ENCODE measurements at places on chromosomes 7 and 10.

DNA sequence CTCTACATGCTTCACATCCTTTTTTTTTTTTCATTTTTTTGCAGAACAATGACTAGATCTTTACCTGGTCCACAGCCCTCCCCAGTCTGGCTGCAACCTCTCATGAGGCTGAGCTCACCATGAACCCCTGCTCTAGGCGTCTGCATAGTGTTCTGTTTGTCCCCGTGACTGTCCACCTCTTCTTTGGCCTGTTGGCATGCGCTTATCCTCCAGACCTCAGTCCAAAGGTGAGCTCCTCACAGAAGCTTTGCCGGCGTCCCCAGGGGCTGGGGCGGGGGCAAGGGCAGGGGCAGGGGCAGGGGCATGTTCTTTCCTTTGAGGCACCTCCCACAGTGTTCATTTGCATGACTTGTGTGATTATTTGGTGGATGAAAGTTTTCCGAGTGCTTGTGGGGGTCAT is 218.4 kb upstream of the ZNF32 start:
- peaks cover 4% of the 10 kb centered on the region for H3K4me1 ChIP-seq
- peaks cover 4% of the 10 kb centered on the region for H3K27me3 ChIP-seq
- H3K4me3 ChIP-seq: no peak overlapping the region
- no peak for DNase-seq
- no peaks in the 10 kb centered on the region for H3K36me3 ChIP-seq

DNA sequence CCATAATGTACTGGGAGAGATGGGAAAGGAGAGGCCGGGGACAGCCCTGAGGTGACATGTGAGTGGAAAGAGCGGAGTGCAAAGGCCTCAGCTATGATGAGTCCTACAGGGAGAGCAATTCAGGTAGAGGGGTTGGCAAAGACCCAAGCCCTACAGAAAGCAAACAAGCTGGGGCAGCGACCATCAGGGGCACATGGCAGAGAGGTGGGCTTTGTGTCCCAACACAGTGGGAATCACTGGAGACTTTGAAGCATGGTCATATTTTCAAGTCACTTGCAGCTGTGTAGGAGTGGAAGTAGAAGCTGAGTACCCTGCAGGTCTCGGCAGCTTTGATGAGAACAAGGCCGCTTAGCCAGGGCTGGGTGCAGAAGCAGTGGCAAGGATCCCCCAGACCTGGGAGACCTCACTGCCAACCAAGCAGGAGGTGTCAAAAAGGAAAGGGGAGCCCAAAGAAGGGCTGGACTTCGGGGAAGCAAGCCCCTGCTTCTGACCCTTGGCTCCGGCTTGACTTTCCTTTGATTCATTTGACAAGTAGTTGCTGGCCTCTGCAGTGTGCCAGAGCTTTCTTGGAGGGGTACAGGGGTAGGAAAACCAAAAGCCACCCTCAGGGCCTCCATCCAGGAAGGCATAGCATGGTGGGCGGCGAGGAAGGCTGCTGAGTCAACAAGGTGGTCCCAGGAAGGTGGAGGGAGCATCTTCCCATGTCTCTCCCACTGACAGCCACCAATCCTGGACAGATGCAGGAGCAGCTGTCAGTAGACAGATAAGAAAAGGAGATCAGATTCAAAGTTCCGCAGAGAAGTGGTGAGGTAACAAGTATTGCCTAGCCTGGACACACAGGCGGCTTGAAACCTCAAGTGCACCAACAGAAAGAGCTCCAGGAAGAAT is 1.9 kb upstream of the PGAM2 start:
- peaks cover 8% of the 10 kb centered on the region for H3K36me3 ChIP-seq
- no peak overlapping the region for H3K4me3 ChIP-seq
- H3K4me1 ChIP-seq: peaks cover 11% of the 10 kb centered on the region

- H3K36me3 ChIP-seq: no peaks in the 10 kb centered on the region
- H3K27me3 ChIP-seq: no peaks in the 10 kb centered on the region
- no peaks in the 10 kb centered on the region for H3K4me1 ChIP-seq
- no peak overlapping the region for H3K4me3 ChIP-seq
Observed at GRCh38 chr10:69760072-69760471, 41.6 kb upstream of the COL13A1 start.

DNA sequence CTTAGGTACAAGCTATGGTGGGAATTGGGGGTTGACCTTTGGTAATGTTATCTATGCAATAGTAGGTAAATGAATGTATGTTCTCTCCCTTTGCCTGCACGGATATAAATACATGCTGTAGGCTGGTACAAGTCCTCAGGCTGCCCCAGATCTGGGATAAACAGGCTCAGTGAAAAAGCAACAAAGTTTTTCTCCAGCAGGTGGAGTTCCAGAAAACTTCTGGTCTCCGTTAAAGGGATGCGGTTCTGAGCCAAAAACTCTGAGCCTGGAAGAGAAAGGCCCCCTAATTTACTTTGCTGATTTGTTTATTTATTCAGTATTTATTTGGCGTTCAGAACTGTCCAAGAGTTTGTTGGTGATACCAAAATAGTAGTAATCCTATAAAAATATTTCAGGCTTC is 204.7 kb downstream of the ADRA2A start:
- peaks cover 3% of the 10 kb centered on the region for H3K27me3 ChIP-seq
- H3K27ac ChIP-seq: no peak overlapping the region
- no peak for DNase-seq

GRCh38 chr10:63738410-63738809 is 217.2 kb downstream of the REEP3 start:
- DNase-seq: no peak
- H3K4me1 ChIP-seq: peaks cover 2% of the 10 kb centered on the region
- H3K27ac ChIP-seq: no peak overlapping the region
- H3K27me3 ChIP-seq: peaks cover 11% of the 10 kb centered on the region
- H3K36me3 ChIP-seq: no peaks in the 10 kb centered on the region

All from activated T-helper 2 cell treated with anti-CD3 and anti-CD28 coated beads, Interferon-gamma antibody, Interleukin-2, Interleukin-4, amounts not matched to agents 10 μg/mL and 5 μg/mL and 100 μg/mL, durations not matched to agents 14 hours and 24 hours and 36 hours (primary cell).